Activated CD8-positive, alpha-beta T cell treated with anti-CD3 and anti-CD28 coated beads for 36 hours (primary cell): ENCODE measurements at places on chromosomes 11 and 22. TPM values are rescaled to one million over a fixed set of nuclear protein-coding genes. Genes with fewer than 3 reads are reported as not detected.
A peak's percentile ranks its signal among the peaks of the same experiment; 100 is the strongest.

Gene PPP2R1B
- total RNA-seq = 54.0 TPM

GRCh38 chr11:2100361-2101170, 38.6 kb downstream of the IGF2 start:
- DNase-seq = peak; percentile 57

- no peak for DNase-seq
These were observed 135.8 kb upstream of the NECTIN1 start for GRCh38 chr11:119864836-119865235.

DNA sequence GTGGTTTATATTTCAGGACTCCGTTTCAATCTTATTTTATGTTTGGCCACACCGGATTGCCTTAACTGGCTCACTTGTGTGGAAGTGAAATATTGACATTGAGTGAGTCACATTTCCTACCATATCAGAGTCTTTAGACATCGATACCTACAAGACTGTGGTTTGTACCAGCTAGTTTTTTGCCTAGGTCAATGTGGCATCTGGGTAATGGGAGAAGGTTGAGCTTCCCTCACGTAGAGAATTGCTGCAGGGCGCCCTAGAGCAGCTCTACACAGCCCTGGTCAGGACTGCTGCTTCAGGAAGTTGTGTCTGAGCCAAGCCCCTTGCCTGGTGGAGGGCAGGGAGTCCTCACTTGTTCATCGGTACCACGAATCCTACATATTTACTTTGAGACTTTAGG, 1.6 kb downstream of the GRAMD1B start:
- DNase-seq = peak; percentile 27

DNA sequence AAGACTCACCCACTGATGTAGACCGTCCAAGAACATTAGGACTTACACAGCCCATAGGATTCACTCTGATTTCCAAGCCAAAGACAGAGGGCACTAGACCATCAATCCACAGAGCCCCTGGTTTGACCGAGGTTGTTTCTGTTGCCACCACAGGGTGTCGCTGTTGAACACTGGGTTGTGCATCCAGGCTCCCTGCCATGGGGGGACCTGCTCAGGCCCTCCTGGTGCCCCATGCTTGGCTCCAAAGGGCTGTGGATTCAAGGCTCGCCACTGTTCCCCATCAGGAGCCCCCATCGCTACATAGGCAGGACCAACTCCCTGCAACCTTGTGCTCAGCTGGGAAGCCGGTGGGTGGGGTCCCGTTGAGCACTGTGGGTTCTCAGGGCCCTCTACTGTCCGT, 128.0 kb upstream of the ANO1 start:
- DNase-seq = peak; percentile 59

DNA sequence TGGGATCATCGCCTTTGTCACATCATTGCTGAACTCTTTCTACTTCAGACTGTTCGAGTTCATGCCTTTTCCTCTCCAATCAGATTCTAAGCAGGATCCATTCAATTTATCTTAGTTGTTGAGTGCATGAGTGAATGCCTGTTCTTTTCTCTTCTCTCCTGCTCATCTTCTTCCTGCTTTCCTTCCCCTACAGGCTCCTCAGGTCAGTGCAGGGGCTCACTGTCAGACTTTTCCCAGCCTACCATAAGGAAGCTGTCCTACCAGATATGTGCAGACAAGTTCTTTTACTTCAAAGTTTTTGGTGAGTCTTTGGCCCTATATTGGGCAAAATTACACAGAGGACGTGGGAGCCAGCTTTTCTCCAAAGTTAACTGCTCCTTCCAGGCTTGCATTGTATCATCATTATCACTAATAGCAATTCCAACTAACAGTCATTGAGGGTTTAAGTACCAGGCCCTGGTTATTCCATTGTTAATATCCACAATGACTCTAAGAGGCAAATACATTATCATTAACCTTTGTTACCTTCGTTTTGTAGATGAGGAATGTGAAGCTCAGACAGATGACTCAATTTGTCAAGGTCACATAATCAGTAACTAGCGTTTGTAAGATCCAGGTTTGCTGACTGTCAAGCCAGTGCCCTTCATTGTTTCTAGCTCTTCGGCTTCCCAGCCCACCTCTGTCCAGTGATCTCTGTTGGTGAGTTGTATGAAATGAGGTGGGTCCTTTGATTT, 30.4 kb downstream of the OR6Q1 start:
- no peak for DNase-seq

GRCh38 chr11:73812234-73812633, 24.6 kb downstream of the MRPL48 start:
- DNase-seq = no peak

Gene TMEM134
- 59.2 TPM for total RNA-seq

- peak; percentile 50 for DNase-seq
These were observed 13.4 kb downstream of the PACSIN2 start for GRCh38 chr22:43001271-43002201.

DNA sequence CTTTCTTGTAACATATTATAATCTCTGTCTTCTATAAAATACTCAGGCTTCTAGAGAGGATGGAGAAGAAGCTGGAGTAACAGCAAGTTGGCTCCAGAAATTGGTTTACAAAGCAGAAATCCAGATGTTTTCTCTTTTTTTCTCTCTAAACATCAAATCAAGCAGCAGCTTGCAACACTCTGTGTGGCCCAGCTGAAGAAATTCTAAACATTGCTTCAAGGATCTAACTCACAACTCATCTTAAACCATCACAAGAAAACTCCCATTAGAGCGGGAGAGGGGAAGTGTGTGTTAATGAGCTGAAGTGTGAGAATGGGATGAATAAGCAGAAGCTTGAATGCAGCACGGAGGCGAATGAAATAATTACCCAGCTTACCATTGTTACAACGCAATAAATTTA, 146.5 kb downstream of the OPCML start:
- no peak for DNase-seq

- no peak for DNase-seq
These were observed 139.7 kb downstream of the CNTN5 start for GRCh38 chr11:99160447-99160846.

DNA sequence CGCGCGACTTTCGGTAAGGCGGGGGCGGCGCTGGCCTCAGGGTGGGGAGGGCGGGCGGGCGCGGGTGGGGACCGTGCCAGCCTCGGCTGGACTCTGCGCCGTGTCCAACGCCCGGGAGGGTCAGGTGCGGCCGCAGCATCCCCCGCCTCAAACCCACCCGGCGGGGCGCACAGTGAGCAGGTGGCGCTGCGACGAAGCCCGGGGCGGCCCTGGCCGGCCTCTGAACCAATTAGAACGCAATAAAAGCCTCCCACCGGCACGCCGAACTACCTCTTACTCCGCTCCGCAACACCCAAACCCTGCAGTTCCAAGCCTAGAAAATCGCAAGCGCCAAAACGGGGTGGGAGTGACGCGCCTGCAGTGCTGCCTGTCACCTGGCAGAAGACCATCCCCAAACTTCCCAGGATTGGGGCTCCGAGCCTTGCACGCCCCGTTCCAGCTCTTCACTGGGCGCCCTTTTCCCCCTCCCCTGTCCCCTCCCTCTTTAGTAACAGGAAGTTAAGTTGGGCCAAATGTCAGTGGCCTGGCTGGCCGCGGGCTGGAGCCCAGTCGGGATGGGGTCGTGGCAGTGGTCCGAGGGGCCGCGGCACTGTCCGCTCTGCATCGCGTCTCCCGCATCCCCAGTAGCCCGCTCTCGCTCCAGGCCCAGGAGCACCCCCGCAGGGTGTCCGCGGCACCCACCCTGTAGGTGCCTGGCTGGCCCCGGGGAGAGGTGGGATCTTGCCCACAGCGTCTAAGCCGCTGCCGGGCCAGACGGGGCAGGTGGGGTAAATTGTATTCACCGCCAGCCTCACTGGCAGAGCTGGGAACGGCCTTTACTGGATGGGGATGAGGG, 541 bp downstream of the MICAL2 start:
- peak; percentile 64 for DNase-seq

GRCh38 chr11:41978945-41979344, 519.5 kb upstream of the LRRC4C start:
- DNase-seq = no peak

DNA sequence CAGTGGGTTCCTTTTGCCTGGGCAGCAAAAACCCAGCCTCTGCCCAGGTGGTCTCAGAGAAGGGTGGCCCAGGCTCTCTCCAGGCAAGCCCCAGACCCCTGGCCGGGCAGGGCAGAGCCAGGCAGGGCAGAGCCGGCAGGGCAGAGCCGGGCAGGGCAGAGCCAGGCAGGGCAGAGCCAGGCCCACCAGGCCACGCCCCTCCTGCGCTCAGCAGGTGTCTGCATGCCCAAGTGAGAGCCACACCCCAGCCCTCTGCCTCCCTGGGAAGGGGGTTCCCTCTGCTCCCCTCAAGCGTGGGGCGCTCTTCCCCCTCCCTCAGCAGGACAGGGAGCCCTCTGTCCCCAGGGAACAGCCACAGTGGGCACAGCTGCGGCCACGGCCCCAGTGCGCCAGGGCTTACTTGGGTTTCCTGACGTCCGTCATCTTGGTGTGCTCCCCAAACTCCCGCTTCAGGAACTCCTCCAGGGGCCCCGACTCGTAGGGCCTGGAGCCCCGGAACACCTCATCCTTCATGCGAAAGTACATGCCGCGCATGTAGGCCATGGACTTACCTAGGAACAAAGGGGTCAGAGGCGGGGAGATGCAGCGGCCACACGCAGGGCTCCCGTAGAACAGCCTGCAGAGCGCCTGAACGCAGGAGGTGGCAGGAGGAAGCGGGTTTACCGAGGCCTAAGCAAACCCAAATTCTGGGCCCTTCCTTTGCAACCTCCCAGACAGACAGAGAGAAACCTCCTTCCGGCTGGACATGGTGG, 10.1 kb upstream of the BAIAP2L2 start:
- DNase-seq = no peak

- DNase-seq = no peak
These were observed 2.7 kb upstream of the KCNA4 start for GRCh38 chr11:30019481-30019880.
